ENCODE measurements at places on chromosomes 2 and 18.

- DNase-seq: no peak
Observed at GRCh38 chr2:188485496-188485895, 193.8 kb downstream of the GULP1 start.

GRCh38 chr2:56167616-56168562, 15.9 kb upstream of the CCDC85A start:
- no peak for DNase-seq

GRCh38 chr2:30665761-30666265, 141.4 kb downstream of the CAPN13 start:
- no peak for DNase-seq

GRCh38 chr2:97718051-97718882, 4.9 kb downstream of the ZAP70 start:
- DNase-seq: no peak

- peak; percentile 42 for DNase-seq
Observed at GRCh38 chr2:240507060-240507777, 50.6 kb downstream of the ANKMY1 start.

GRCh38 chr2:226325526-226325925, 474.1 kb downstream of the IRS1 start:
- no peak for DNase-seq

DNA sequence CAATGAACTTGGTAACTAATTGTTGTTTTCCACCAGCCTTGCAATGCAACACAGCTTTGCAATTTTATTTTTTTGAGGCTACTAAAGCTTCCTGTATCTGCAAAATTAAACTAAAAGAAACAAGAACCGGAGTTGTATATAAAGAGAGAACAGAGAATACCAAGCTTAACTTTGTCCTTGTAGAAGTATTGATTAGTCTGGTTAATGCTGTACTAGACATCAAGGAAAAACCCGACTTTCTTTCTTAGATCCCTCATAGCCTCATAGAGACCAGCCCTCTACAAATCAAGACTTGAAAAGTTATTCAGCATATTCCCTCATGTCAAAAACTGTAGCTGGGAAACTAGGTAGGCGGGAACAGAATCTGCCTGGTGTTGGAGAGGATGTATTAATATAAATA, 1.7 kb upstream of the ASAP2 start:
- DNase-seq: no peak

GRCh38 chr2:215269397-215270117, 42.3 kb upstream of the ATIC start:
- DNase-seq: no peak

GRCh38 chr18:63004466-63005089, 289.2 kb downstream of the PHLPP1 start:
- no peak for DNase-seq

- DNase-seq: no peak
Observed at GRCh38 chr2:154724194-154724797, 25.8 kb downstream of the KCNJ3 start.

DNA sequence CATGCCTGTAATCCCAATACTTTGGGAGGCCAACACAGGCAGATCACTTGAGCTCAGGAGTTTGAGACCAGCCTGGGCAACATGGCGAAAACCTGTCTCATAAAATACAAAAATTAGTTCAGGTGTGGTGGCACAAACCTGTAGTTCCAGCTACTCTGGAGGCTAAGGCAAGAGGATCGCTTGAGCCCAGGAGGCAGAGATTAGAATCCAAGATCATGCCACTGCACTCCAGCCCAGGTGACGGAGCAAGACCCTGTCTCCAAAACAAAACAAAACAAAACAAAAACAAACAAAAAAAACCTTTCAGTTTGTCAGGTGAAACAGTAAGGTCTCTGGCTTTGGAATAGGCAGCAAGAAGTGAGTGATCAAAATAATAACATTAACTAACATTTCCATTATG, 84.6 kb downstream of the CLHC1 start:
- DNase-seq: no peak

DNA sequence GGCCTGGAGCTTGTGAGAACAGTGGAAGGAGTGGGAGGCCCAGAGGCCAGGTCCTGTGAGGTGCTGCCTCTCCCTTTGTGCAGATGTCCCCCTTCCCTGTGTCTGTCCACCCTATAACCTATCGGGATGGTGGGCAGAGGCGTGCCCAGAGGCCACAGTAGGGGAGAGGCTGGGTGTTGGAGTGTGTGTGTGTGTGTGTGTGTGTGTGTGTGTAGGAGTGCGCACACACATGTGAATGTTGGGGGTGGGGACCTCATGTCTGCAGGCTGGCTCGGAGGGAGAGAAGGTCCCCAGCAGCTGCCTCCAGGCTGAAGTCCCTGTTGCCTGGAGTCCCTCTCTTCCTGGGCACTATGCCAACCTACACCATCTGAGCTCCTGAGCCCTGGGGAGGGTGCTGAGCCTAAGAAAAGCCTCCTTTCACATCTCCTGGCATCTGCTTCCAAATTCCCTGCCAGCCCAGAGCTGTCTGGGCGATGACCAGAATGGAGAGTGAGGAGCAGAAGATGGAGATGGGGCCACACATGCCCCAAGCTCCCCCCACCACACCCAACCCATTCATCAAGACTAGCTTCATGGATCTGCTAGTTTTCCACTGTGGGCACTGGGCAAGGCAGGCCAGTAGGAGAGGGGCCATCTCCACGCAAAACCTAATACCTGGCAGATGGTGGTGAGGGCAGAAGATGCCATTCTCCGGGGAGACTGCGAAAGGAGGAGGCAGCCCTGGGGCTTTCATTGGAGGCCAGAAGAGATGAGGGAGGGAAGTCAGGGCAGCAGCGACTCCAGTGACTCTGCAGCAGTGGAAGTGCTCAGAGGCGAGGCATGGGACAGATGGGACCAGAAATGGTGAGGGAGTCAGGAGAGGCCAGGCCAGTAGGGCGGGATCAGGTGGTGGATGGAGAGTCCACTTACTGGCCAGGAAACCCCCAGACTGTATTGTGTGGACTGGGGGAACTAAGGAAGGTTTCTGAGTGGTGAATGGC, 20.3 kb downstream of the KCNK3 start:
- DNase-seq: no peak

GRCh38 chr18:8356001-8356400, 253.2 kb upstream of the RAB12 start:
- DNase-seq: no peak

DNA sequence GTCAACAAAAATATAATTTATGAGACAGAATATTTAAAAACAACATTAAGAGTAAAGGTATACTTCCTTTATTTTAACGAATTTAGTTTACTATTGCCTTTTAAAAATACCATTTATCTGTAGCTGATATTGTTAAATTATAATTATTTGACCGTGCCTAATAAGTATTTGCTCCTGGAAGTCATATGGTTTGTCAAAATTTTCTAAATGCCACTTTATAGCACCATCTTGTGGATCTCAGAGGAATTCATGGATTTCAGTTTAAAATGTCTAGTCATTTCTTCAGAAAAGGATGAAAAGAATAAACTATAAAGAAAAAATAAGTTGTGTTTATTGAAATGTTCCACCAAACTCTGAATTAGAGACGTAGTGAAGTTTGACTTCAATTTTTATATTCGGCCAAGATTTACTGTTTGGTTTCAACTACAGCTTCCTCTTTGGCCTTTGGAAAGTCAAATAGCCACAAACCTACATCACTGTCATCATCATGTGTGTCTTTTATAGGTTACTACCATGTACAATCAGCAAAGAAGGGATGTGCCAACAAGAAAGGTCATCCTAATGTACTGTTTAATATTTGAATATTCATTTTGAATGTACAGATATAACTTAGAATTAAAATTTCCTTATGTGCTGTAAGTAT, 10.3 kb upstream of the FTCDNL1 start:
- DNase-seq: no peak

- DNase-seq: no peak
Observed at GRCh38 chr2:105385731-105386540, 12.9 kb downstream of the FHL2 start.

- DNase-seq: no peak
Observed at GRCh38 chr2:10392100-10392499, 56.0 kb downstream of the ODC1 start.

DNA sequence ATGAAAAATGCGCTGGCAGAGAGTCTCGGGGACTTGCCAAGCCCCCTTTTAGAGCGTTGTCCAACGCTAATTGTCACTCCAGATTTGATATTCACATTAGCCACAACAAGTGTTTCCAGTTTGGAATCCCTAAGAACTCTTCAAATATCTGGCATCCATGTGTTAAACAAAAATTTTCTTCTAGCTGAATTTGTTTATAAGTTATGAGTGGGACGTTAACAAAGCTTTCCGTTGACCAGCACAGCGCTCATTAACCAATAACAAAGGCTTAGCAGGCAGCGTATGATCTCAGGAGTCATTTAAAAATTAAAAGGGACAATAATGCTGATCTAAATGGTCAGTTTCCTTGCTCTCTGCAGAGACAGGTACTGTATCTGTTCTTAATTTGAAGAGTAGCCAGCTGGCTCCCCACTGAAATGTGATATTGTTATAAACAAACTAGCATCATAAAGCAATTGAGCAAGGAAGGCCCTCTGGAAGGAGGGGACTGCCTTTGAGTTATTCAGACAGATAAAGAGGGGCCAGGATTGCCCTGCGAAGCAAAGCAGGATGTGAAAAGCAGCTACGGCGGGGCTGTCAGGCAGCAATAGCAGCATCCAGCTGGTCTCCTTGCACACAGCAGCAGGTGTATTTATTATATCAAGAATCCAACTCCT, 337.2 kb upstream of the SALL3 start:
- DNase-seq: no peak

DNA sequence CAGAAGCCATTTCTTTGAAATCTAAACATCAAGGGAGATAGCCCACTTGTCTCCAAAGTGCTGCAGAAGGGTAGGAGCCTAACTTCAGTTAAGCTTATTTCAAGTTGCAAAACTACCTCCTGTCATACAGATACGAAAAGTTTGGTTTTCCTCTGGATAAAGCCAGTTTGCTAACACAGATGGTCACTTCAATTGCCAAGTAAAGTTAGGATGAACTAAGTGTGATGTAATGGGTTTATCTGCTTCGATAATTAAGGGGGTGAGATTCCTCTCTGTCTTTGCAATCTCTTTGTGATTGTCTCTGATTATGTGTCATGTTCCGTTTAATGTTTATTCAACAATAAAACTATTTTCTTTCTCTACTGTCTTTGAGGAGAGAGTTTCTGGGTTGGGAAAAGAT, 156.4 kb downstream of the SLC39A10 start:
- no peak for DNase-seq
